ENCODE measurements at places on chromosomes 4 and X.

DNA sequence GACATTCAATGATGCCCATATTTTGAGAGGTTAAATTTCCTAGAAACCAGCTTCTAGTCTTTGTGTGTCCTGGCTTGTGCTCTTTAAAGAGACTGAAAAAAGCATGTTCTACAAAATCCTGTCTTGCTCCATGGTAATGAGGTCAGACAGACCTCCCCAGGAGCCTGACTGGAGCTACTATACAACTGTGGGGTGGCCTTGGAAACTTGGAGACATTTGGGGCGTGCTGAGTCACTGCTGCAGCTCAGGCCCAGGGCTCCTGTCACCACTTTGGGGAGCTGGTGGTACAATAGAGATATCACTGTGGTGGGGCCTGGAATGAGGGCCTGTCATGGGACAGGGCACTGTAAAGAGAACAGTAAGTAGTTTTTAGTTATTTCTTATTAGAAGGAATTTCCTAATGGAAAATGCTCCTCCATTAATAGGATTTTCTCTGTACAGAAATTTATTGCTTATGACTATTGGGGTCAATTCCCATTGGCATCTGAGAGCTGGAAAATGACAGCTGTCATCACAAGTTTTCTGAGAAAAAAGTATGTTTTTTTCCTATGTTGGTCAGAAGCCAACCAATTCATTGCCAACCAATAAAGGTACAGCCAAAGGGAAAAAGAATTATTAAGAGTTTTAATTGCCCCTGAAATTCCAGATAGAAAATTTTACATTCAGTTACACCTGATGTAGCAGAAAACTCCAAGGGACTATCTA is 207.4 kb upstream of the JADE1 start:
- DNase-seq: no peak

DNA sequence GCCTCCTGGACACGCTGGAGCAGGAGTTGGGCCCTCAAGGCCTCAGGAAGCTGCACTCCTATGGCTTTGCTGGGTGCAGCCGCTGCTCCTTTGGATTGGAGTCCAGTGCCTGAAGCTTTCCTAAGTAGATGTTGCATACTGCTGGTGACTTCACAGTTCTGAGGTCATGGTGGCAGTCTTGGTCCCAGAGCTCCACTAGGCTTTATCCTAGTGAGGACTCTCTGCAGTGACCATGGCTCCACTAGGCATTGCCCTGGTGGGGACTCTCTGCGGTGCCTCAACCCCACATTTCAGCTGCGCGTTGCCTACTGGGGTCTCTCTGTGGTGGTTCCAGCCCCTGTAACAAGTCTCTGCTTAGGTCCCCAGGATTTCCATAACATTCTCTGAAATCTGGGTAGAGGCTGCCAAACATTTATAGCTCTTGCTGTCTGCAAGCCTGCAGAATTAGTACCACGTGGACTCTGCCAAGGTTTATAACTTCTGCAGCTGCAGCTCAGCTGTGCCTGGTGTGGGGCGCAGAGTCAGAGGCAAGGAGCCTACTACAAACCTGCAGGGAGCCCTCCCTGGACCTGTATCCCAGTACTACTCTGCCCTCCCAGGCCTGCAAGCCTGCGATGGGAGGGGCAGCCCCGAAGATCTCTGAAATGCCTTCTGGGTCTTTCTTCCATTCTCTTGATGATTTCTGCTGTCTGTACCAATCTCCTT is 46.0 kb upstream of the NFKB1 start:
- DNase-seq: no peak

GRCh38 chr4:67700116-67700737 is 728 bp downstream of the UBA6 start:
- DNase-seq: no peak

GRCh38 chr4:144985531-144985930 is 112.5 kb downstream of the ANAPC10 start:
- DNase-seq: no peak

DNA sequence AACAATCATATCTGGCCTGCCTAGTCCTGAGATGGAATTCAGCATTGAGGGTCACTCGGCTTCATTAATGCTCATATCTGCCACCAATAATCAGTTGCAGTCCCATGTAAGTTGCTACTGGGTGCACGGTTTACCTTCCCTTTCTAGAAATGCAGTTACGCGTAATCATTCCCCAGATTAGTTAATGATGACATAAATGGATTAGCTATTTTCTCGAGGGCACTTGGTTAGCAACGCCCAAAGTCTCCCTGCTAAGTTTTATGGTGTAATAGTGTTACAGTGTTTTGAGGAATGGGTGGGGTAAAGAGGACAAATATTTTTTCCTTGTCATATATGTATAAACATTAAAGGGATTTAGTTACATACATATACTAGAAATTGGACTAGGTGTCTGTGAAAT is 118.8 kb downstream of the MID1 start:
- DNase-seq: no peak

- DNase-seq: no peak
Measured at GRCh38 chrX:95764972-95765451, 919.6 kb upstream of the DIAPH2 start.

DNA sequence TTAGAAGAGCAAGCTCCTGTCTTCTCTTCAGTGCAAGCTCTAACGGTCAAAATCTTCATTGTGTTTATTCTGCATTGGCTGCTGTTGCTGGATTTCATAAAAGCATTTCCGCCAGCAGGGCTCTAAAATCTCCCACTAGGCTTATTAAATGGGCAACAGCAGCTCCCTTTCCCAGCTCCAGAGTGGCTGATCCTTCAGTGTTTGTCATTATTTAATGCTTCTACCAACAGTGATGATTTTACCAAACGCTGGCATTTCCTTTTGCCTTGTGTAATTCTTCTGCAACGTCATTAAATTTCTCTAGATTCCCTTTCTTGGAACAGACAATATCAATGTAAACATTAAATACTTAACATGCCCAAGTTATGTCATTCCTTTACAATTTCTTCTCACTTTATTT is 20.1 kb downstream of the SLC7A11 start:
- no peak for DNase-seq

DNA sequence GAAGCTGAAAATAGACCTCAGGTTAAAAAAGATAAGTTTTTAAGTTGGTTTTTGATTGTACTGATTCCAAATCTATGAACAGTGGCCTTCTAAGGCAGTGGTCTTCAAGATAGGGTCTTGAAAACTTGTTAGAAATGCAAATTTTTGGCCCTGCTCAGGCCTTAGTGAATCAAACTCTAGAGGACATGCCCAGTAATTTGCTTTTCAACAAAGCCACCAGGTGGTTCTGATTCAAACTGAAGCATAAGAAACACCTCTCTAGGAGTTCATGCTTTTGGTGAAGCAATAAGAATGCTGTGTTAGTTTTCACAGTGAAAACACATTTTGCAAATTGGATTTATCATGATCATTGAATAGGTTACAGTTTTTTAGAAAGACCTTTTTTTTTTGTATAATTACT is 1849.4 kb upstream of the AGA start:
- no peak for DNase-seq

DNA sequence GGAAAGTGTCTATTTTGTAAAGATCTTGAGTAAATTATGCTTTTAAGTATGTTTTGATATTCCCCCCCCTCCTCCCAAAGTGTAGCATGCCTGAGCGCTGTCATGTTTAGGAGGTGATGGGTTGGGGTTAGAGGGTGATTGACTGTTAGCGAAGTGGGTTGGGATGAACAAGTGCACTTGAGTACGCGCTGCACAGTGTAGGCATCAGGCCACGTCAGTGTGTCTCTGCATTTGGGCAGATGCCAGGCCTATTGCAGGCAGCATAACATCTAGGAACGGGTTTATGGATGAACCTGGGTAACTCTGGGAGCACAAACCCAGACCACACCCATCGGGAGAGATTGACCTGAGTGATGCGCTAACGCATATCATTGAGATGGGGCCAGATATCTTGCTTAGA is 111.2 kb downstream of the TBL1X start:
- DNase-seq: no peak

DNA sequence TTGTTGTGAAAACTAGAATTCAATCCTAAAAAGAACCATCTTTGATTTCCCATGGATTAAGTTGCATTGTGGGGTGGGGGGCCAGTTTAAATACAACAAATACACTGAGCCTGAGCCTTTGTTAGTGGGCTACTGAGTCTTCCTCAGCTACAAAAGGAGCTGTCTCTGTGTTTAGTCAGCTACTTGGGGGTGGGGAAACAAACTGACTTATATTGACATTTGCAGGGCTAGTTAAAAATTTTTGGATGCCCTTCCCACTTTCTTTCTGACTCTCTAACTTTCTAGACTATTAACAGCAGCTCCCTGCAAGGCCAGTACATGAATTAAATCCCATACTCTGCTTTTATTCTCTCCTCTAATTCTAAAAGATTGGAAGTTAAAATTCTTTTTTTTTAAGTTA is 32.5 kb upstream of the FHDC1 start:
- no peak for DNase-seq

DNA sequence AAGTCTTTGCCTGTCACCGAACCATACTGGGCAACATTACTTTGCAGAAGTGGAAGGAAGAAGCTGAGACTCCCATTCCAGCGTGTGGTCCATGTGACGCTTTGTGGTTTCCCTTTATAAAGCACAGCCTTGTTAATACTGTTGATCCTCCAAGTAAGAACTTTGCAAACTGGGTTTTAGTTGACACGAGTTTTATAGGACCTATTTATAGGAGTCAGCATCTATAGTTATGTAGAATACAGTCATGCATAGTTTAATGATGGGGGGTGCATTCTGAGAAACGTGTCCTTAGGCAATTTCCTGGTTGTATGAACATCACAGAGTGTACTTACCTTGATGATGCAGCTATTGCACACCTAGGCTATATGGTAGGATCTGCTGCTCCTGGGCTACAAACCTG is 1879.4 kb upstream of the TENM3 start:
- DNase-seq: no peak

DNA sequence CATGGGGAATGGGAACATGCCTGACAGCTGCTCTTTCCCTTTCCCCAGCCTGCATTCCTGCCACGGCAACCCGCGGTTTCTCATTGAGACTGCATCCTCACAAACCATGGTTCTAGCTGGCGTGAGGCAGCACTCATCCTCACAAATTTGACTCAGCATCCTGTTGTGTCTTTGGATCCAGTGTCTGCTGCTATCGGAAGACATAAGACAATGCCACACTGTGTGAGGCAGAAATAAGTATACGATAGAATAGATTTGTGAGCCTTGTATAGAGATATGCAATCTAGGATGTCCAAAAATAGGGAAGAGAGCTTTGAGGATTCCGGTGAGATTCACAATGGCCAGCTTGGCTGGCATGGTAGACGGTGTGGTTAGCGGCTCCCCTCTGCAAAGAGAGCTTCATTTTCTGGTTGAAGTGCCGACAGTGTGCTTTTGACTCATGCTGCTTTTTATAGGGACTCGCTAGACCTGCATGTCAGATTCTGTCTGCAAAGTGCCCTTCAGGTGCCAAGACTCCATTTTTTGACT is 161.3 kb upstream of the PSAPL1 start:
- no peak for DNase-seq

- no peak for DNase-seq
Measured at GRCh38 chr4:176611951-176612350, 180.8 kb downstream of the VEGFC start.

- DNase-seq: no peak
Measured at GRCh38 chr4:154049457-154050181, 260.7 kb upstream of the SFRP2 start.

DNA sequence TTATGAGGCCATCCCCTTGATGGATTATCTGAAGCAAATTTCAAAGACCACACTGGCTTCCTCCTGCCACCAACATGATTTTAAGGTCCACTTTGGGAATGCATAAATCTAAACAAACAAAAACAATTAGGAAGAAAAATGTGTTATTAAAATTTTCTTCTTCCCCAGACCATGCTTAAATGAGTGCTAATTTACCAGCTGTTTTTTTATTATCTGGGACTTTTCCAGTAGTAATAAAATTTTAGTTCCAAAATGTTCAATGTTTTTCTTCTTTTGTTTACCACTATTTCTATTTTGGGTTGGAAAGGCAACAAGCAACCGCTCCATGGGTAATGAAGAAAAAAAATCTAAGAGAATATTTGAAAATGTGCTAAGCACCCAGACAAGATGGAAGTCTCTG is 62.3 kb downstream of the POLR2B start:
- no peak for DNase-seq

DNA sequence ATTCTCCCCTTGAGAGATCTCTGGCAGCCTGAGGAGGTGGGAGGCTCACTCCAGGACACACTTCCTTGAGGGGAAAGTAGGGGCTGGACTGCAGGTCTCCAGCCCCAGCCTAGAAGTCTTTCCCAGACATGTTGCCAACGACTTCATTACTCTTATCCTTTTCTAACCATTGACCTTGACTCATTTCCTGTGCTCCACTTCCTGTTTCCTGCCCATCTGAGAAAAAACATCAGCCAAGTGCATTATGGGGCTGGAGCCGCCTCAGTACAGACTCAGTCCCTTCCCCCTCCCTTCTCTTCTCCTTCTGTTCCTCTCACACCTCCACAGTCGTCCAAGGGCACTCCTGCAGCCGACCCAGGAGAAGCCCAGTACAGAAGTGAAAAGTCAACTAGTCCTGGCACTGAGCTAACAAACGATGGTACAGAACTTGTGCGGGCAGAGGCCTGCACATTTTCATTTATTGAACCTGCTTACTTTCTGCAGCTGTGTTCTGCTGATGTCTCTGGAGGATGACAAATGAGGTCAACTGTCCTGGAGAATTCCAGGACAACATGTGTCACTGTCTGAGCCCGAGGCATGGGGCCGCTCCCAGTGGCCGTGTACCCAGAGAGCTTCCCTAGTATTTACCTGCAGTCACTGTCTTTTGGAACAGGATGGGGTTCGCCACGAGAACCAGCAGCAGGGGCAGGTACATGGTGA is 20.1 kb downstream of the GPR143 start:
- DNase-seq: no peak

DNA sequence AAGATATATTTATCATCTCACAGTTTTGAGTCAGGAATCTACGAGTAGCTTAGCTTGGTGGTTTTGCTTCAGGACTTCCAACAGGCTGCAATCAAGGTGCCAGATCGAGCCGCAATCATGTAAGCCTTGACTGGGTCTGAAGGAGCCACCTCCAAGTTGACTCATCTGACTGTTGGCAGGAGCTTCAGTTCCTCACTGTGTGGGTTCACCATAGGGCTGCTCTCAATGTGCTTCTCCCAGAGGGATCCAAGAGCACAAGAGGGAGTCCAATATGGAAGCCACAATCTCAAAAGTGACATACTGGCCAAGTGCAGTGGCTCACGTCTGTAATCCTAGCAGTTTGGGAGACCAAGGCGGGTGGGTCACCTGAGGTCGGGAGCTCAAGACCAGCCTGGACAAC is 26.5 kb downstream of the DCHS2 start:
- DNase-seq: no peak

GRCh38 chrX:19347916-19348315 is 4.2 kb downstream of the PDHA1 start:
- no peak for DNase-seq

- no peak for DNase-seq
Measured at GRCh38 chr4:61889117-61889516, 689.0 kb downstream of the ADGRL3 start.

DNA sequence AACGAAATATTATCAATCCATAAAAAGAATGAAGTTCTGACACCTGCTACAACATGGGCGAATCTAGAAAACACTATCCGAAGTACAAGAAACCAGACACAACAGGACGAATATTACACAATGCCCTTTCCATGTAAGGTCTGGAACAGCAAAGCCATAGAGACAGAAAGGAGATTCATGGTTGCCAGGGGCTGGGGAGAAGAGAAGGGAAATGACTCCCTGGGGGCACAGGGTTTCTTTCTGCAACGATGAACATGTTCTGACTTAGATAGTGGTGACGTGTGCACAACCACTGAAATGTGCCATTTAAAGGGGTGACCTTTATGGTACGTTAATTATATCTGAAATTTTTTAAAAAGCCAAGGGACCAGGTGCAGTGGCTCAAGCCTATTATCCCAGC is 28.3 kb downstream of the GPR143 start:
- DNase-seq: no peak

GRCh38 chr4:41658163-41658562 is 90.4 kb downstream of the PHOX2B start:
- no peak for DNase-seq
